ENCODE measurements at places on chromosomes 12 and 14.

DNA sequence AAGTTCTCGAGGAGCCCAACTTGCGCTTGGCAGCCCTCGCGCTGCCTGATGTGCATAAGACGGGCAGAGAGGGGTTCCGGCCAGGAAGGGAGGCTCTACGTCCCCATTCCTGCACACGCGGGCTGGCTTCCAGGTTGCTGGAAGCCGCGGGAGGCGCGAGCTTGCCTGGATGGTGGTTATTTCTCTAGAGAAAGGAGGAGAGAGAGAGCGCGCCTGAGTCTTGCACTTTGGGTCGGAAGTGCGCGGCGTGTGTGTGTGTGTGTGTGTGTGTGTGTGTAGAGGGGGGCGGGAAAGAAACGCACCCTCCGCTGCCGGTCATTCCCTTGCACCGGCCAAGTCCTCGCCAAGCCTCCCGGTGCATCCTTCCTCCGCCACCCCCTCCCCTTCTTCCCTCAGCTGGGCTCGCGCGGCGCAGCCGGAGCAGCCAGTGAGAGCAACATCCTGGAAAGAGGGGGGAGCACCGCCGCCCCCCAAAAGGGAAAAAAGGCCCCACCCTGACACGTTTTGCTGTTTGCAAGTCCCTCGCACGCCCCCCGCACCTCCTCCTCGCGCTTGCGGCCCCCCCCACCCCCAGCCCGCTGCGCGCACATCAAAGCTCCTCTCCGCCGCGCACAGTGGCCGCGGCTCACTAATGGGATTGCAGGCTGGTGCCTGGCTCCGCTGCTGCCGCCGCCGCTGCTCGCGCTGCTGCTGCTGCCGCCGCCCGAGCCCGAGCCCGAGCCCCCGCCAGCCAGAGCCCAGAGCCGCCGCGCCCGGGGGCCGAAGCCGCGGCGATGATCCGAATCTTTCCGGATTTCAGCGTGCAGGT lies 4.4 kb upstream of the NPAS3 start:
- DNase-seq: no peak

DNA sequence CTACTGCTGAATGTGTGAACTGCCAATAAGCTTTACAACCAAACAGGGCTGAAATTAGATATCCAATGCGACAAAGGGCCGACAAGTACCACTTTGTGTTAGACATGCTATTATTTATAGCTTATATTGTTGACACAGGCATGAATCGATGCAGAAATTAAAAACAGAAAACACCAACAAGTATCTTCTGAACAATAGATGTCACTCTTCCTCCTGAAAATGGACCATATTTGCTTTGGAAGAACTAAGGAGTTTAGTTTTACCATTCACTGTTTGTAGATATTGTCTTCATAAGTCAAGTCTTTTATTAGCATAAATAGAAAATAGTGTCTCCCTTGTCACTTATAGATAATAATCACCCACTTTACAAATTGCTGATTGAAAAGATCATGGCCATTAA lies 86.5 kb downstream of the LRIG3 start:
- DNase-seq: no peak

DNA sequence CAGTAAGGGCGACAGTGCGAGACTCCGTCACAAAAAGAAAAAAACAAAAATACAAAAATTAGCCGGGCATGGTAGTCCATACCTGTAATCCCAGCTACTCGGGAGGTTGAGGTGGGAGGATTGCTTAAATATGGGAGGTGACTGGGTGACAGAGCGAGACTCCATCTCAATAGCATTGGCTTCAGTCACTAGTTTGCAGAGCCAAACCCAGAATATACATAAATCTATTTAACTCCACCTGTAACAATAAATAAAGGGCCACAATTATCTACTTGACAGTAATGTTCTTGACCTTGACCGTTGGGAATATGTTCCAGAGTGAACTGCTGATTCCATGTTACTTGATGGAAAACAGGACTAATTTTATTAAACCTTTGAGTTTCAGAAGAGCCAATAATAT lies 198.9 kb upstream of the MDGA2 start:
- no peak for DNase-seq

DNA sequence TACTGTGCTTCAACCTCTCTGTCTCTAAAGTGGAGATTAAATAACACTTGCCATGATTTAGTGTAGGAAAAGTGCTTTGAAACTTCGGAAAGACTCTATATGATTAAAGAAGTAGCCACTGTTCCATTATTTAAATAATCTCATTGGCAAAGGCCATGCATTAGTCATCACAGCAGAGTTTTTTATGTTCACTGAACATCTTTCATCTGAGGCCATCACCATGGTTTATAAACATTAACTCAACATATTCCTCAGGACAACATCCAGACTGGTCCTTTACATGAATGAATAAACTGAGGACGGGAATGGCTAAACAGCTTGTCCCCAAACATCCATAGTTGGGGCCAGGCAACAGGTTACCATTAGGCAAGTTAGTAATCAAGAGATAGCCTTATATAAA lies 124.6 kb upstream of the FRMD6 start:
- no peak for DNase-seq

- DNase-seq: no peak
Measured at GRCh38 chr12:49907352-49907751, 3.7 kb upstream of the FAIM2 start.

DNA sequence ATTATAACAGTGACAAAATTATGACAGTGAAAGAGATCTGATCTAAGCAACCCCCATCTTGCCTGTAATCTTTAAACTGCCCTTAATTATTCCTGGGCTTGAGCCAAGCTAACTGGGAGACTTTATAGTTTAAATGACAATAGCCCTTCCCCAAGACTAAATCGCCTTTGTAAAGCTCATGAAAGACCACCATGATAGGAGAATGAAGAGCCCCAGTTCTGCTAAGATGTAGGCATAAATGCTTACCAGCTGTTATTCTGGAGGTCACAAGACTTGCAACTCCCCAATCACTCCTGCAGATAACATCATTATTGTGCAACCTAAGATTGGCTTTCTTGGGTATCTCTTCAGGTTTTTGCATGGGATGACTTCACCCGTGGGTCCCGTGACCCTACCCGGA lies 599.7 kb downstream of the KCNH5 start:
- no peak for DNase-seq
